ENCODE measurements at places on chromosomes 6 and 20. TPM values are rescaled to one million over a fixed set of nuclear protein-coding genes. Genes with fewer than 3 reads are reported as not detected.

- DNase-seq = no peak
Measured at GRCh38 chr20:16271450-16271849, 301.8 kb downstream of the KIF16B start.

- DNase-seq = peak; percentile 16
Measured at GRCh38 chr6:167499161-167499660, 174.3 kb downstream of the TTLL2 start.

DNA sequence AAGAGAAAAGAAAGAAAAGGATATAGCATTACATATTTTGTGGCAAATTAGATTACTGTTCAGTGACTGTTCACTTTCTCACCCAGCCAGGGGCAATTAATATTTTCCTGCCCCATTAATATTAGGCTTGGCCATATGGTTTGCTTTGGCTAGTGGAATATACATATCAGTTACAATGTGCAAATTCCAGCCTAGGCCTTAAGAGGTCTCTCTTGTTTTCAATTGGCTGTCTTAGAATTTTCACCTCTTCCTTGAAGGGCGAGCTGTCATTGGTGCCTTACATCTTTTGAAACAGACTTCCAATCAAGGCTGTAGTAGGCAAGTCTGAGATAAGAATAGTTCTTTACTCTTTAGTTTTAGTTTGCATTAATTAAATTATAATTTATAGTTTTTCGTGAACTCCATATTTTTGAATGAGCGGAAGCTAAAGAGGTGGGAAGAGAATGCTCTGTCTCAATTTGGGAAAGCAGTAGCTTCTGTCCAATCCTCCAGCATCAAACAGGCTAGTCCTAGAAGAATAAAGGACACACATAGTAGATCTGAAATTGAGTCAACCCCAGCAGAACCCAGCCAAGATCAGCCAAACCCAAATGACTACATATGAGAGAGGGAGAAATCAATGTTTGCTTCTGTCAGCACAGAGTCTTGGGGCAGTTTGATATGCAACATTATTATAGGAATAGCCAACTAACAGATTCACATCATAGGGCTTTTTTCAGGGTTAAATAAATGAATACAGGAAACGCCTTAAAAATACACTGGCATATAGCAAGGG is 6.3 kb upstream of the CSNK2A1 start:
- no peak for DNase-seq

GRCh38 chr6:161191007-161191406 is 82.9 kb downstream of the AGPAT4 start:
- no peak for DNase-seq

- no peak for DNase-seq
Measured at GRCh38 chr6:116535109-116535508, 10.4 kb downstream of the TRAPPC3L start.

DNA sequence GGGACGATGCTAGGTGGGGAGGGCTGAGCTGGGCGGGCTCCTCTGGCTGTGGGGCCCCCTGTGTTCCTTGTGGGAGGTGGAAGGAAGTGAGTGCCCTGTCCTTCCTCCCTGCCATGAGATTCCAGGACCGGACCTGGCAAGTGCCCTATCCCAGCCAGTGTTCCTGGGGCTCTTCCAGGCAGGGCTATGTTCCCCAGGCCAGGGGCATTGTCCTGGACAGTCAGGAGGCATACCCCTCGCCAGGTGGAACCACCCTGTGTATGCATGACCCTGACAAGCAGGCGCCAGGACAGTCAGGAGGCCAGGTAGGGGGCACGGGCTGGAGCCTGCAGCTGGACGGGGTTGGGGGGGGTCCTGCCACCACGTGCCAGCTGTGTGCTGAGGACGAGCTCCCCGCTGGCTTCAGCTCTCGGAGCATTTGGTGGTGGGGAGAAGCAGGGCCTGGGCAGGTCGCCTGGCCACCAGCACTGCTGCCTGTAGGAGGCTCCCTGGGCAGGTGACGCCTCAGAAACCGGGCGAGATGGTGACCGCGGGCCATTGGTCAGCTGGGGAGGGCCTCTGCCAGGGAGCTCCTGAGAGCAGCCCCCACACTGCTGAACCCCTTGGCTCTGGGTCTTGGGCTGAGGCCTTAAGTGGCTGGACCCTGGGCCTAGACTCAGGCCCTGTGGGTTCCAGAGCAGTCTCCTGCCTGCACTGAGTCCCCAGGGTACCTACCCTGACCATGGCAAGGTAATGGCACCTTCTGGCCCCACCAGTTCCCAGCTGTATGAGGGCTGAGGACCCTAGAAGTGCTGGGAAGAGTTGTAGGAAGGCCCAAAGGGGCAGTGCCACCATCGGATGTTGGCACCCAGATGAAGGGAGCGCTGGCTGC is 694 bp downstream of the SLC17A9 start:
- DNase-seq = peak; percentile 58

DNA sequence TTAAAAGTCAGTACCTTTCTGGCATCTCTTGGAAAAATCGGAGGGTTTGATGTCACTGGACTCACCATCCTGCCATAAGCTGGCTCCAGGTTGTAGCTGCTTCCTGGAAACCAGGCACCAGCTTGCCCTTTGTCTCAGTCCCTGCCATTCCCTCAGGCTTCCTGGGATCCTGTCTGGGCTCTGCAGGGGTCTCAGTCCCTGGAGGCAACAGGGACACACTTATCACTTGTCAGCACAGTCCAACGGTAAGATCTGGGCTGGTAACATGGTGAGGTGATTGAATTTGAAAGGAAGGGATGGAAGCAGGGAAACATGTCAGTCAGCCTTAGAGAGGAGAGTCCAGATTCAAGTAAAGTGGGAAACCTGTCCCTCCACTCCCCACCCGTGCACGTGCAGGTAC is 147.6 kb upstream of the ECI2 start:
- DNase-seq = no peak

DNA sequence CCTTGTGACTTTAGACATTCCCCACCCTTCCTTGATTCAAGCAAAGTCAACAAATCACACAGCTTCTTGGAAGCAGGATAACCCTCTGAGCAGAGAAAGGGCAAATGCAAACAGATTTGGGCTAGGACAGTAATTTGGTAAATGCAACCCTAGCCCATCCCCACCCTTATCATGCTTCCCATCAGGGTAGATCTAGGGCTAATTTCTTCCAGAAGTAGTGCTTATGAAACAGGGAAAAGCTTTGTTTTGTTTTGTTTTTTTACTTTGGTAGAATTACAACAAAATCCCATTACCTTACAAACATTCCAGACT is 525.1 kb upstream of the NOX3 start:
- DNase-seq = no peak

GRCh38 chr6:87473419-87473903 is 687 bp downstream of the SLC35A1 start:
- DNase-seq = peak; percentile 86

- no peak for DNase-seq
Measured at GRCh38 chr6:131592935-131593334, 19.9 kb downstream of the ARG1 start.

DNA sequence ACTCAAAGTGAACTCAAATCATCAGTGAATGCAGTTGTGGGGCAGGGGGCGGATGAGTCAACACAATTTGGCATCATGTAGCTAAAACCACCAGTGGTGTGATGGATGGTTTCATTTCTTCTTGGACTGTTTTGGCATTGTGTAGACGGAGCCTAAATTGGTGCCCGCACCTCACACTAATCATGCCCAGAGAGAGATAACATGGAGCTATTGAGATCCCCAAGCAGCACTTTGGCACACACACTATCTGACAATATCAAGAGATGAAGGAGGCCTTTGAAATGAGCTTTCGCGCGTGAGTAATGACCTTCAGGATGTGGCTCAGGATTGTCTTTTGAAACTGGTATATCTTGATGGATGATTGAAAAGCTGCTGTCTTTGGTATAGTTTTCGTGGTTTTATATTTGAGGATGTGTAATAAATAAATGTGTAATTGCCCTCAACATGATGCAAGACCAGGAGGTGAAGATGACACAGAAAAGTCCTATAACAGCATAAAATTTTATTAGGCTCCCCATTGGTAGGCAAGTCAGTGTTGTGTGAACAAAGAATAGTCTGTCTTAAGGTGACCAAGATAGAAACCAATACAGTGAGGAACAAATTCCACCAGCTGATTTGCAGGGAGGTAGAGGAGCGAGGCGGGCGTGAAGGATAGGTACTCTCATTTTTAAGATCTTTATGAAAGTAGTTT is 174.2 kb downstream of the TSHZ2 start:
- no peak for DNase-seq

DNA sequence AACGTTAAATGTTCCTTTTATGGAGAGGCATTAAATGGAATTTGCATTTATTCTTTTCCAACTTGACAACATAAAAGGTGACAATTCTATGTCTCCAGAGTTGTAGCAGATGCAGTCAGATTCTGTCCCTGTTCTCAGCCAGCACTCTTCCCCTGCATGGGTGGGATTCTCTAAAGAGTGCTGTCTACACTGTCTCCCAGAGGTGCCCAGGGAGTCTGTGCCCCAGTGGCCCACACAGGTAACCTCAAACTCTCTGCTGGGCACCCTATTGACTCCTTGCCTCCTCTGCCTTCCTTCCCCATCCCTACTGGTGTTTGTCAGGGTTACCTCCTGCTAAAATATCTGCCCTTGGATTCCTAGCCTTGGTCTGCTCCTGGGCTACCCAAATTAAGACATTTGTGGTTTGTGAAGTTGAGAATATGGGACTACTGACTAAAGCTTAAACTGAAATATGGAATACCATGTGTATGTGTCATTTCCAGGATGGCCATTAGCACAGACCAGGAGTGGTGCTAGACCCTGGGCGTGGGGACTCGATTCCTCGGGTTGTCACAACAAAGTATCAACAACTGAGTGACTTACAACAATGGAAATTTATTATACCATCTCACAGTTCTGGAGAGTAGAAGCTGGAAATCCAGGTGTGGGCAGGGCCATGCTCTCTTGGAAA is 284.7 kb downstream of the CDH26 start:
- no peak for DNase-seq

- DNase-seq = no peak
Measured at GRCh38 chr6:47628448-47629272, 69.7 kb upstream of the ADGRF4 start.

DNA sequence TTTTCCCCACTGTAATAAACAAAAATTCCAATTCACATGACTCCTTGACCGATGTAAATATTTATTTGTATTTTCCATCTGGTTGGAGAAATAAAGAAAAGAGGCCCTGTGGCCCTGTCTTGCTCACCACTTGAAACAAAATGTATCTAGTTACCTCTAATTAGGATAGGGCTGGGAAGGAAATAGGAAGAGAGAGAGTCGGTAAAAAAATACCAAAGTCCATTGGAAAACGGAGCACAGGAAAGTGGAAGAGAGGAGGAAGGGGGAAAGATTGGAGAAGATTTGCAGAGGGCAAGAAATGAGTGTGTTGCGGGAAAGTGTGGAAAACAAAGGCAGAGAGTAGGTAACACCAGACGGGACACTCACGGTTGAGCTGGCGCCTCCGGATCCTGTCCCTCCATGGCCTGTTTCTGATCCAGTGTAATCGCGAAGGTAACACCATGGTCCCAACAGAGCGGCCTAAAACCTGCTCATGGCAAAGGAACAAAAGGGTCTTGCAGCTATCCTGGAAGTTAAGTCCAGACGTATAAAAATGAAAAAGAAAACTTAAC is 105.8 kb upstream of the RIPOR2 start:
- no peak for DNase-seq

- no peak for DNase-seq
Measured at GRCh38 chr6:153842491-153842890, 196.5 kb upstream of the OPRM1 start.

GRCh38 chr20:50321797-50322480 is 131.3 kb downstream of the CEBPB start:
- peak; percentile 69 for DNase-seq

GRCh38 chr20:3744806-3745685 is 12.6 kb downstream of the HSPA12B start:
- peak; percentile 84 for DNase-seq

The MOXD1 gene
- not detected for polyA plus RNA-seq

The ZCCHC3 gene
- 9.3 TPM for polyA plus RNA-seq

The LY6G5C gene
- polyA plus RNA-seq = 5.9 TPM

Measured in aorta (tissue), 5 donors.